Effector memory CD4-positive, alpha-beta T cell (primary cell): ENCODE measurements at places on chromosomes 7 and 10.

DNA sequence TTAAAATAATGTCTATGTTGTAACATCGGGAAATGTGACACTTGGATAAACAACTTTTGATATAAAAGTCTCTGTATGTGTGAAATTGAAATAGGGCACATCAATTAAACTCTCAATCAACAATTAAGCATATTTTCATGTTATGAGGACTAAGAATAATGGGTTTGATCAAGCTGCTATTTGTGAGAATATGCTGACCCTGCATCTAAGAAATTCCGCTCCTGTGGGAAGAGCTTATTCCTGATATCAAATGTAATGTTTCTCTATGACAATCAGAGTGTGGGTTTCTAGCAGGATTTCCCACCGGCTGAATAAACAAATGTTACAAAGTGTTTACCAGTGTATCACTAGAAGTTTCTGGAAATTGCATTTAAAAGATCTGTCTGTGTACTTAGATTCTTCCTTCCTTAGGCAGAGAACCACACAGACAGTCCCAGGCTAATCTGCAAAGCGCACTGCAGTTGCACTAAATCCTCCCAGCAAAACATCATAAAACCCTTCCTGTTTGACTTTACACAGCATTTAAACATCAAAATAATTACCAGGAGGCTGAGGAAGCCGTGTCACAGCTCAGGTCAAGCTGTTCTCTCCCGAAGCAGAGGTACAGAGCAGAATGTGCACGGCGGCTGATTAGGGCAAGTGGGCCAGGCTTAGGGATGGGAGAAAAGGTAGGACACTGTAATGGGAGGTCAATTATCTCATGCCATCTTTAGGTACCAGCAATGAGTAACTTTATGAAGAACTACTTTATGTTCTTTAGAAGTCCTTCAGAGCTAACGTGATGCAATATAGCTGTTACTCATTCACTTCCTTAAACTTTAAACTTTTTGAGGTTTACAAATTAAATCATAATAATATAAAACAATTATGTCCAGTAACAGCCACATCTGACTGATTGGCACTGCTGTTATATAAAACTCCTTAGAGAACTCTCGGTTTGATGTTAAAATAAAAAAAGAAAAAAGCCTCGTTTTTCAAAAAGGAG, 109.1 kb upstream of the CTTNBP2 start:
- DNase-seq, result no peak

DNA sequence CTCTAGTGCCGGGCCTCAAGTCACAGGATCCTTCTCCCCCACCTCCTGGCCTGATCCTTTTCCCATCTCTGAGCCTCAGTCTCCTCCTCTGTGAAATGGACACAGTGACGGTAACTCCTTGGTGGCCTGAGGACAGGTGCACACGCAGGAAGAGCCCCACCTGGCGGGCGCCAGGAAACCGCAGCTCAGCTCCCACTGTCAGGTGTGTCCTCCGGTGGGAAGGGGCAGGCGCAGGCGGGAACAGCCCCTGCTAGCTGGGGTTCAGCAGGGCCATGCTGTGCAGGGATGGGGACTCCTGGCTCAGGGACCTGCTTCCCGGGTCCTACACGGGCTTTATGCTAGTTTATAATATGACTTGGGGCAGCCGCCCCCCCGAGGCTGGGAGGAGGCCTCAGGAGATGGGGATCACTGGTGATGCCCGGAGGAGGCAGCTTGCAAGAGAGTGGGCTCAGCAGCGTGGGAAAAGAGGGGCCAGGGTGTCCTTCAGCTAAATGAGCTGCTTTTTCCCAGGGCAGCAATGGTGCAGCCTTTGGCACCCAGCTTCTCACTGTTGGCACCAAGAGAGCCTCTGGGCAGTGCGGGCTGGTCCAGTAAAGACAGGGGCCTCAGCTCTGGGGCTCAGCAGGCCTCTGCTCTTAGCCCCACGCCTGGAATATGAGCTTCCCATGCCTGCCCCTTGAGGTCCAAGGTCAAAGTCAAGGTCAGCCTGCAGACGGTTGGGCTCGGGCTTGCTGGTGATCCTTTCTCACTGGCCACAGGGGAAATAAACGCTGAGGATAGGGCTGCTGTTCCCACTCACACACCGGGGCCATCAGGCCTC, 68.0 kb upstream of the FAM20C start:
- DNase-seq, result no peak

DNA sequence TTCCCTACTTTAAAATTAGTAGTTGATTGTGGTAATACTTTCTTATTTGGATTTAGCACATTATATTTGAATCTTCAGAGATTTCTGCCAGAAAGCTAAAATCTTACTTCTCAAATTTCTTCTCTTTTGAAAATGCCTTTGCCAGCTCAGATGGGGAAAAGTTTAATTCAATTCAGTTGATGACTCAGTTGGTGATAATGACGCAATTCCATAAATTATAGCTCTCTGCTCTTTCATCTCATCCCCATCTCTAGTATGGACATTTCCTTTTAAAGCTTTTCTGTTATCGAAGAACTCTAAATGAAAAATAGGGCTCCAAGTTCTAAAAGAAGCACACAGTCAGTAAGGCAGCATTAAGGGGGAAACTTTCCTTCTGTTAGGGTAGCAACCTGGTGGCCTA, 25.5 kb downstream of the RNLS start:
- no peak for DNase-seq

GRCh38 chr7:64744680-64745079, 49.5 kb upstream of the ZNF138 start:
- no peak for DNase-seq

- DNase-seq, result no peak
Observed at GRCh38 chr10:88952647-88953111, at the start of gene ACTA2. Gene ACTA2, minus strand, starts transcription at chr10:88952773. Its CDS starts 3,843 bp downstream, at chr10:88948930.

DNA sequence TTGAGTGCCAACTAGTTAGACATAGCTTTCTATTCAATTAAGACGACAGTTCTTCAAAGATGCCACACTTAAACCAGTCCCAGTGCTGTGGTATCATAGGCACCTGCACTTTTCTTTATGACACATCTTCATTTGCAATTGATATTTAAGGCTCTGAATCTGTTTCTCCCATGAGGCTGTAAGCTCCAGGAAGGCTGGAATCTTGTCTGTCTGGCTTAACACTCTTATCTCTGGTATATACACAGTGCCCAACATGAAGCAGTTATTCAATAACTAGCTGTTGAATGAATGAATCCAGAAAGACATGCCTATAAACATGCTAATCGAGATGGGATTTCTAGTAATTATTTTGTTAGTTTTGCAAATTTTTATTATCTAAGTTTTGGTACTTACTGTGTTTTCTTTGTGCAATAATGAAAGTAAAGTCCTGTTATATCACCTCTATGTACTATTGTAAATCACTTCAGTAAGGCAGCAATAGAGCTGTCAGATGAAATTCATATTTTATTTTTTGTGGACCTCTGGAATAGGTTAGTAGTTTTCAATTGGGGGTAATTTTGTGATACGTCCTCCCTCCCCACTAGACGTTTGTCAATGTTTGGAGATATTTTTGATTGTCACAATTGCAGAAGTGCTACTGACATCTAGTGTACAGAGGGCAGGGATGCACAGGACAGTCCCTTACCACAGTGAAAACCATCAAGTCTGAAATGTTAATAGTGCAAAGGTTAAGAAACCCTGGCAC, 51.3 kb upstream of the STEAP4 start:
- no peak for DNase-seq

DNA sequence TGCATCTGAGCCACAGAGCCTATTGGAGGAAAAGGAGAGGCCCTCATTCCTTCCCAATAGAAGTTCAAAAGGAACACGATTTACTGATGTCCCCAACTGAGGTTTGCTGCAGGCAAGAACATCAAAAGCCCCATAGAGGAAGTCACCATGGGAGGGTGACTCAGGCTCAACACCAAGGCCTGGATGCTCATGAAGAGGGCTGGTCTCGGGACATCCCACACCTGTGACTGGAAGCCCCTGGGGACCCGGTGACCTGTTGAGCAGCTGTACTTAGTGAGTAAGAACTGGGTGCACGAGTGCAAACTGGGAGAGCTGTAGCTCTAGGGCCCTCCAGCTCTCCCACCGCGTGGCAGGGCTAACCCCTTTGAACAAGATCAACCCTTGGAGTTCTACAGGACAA, 38.0 kb downstream of the CYTH3 start:
- DNase-seq, result no peak

DNA sequence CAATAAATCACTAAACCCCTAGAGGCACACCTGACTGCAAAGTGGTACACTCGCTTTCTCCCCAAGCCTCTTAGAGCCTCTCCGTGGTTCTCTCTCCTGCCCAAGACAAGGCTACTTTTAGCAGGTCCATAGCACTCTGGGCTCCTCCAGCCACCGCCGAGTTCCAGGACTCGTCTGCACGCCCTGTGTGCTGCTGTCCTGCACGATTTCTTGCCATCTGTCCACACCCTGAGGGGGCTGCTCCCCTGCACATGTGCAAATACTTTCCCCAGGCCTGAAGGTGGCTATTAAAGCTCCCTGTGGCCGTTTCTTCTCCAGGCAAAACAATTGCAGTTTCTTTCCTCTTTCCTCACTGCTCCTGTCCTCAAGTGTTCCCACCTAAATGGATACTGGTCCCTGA, 414.3 kb downstream of the PLXNA4 start:
- DNase-seq, result no peak

- DNase-seq, result no peak
Observed at GRCh38 chr7:122487131-122487530, 182.6 kb upstream of the FEZF1 start.

DNA sequence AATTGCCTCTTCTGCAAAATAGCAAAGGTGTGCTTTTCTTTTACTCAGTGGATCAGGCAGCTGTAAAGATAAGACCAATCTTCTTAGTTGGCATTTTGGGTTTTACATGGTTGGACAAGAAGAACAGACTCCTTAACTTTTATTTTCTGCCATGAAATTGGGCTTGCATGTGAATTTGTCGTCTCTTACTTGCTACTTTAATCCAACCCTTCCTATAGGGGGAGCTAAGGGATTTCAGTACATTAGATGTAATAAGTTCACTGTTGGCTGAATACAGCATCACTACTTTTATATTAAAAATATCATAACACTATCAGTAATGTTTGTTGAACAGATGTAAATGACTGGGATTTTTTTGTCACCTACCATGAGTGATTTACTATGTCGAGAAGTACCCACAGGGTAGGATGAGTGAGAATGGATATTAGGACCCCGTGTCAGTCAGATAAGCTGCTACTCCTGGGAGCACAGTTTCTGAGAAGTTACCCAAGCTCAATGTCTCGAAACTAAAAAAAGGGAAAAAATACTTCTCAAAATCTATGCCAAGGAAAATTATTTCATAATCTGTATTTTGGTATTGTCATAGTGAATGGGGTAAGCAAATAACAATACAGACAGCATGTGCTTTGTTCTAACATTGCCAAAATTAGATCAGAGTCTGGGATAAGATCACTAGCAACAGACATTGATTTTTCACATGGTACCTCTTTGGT, 127.4 kb upstream of the AGR3 start:
- DNase-seq, result no peak

DNA sequence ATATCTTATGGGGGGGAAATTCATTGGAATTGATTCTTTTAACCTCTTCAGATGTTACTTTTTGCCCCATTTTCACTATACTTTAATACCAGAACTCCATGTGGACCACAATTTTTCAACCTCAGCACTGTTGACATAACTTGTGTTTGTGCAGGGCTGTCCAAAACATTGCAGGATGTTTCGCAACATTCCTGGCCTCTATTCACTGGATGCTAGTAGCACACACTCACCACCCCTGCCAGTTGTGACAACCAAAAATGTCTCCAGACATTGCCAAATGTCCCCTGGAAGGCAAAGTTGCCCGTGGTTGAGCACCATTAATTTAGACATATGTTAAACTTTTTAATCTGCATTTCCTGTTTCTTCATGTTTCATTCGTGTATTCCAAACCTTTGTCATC, 234.7 kb downstream of the GFRA1 start:
- no peak for DNase-seq

DNA sequence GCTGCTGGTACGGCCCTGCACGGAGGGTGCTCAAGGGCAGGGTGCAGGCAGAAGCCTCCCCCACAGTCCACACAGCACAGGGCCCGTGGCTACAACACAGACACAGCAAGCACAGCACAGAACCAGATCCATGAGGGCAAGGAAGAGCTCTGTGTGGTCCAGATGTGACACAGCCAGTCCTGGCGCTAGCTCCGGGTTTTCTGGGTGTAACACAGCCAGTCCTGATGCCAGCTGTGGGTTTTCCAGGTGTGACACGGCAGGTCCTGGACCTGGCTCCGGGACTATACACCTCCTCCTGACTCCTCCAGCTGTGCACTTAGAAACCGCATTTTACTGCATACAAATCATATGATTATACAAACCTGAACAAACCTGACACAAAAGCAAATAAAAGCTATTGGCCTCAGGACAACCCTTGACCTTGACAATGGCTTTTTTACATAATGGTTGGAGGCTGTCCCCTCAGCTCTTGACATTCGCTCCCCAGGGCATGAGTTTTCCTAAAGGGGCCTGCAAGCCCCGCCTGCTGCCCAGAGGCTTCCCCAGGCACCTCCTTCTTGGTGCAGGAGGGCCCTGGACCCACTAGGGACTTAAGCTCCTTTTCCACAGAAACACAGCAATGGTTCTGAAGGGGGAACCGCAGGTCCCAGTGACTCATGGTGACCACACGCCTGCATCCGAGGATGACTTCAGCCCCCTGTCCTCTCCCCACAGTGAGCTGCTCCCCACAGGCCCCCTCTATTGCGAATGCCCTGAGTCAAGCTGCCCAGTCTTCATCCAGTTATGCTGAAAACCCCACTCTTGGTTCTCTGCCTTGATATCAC, 209.6 kb downstream of the PTPRN2 start:
- DNase-seq, result no peak

DNA sequence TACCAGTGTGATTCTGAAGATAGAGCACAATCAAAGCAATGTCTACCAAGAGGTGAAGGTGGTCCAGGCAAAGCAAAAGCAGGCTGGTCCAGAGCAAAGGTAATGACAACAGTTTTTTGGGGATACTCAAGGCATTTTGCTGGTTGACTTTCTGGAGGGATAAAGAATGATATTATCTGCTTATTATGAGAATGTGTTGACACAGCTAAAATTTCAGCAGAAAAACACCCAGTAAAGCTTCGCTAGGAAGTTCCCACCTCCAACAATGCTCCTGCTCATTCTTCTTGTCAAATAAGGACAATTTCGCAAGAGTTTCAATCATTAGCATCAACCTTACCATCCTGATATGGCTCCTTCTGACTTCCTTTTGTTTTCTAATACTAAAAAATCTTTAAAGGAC, 24.1 kb downstream of the GPR85 start:
- no peak for DNase-seq

GRCh38 chr7:119935418-119936025, 337.5 kb upstream of the KCND2 start:
- no peak for DNase-seq

DNA sequence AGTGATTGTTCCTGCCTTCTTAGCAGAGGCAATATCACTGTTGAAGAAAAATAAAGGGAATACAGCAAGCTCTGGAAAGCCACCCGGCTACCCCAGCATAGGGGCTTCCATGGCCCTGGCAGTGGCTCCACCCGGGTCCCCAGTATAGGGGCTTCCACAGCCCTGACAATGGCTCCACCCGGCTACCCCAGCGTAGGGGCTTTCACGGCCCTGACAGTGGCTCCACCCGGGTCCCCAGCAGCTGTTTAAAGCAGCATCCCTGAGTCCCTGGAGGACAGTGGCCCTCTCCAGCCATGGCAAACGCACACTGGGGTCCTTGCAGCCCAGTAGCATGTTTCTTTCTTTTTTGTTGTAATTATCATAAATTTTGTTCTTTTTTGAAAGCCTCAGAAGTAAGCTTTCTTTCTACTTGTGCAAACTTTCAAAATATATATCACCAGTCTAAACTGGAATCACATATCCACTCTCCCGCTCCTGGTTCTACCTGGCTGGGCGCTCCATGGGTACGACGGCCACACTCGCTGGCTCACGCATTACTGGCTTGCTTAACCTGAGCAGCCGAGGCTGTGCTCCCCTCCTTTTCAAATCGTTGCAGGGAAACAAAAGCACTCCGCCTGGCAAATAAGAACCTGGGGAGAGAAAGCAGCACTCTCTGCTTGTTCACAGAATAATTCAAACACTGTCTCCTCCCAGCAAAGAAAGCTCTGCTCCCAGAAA, 62.1 kb downstream of the TCERG1L start:
- no peak for DNase-seq
